A549 treated with Hydrocortisone at 1 μM for 4 hours (cell line): ENCODE measurements at places on chromosomes 7 and 10. TPM values are rescaled to one million over a fixed set of nuclear protein-coding genes. Genes with fewer than 3 reads are reported as not detected.

The DPYSL4 gene
- total RNA-seq = 16.8 to 20.1 TPM (median 19.7 TPM) in 5 replicates

The PON1 gene
- total RNA-seq = 0.78 to 1.3 TPM (median 1.1 TPM) in 5 replicates

The C10orf62 gene
- 0.10 to 0.16 TPM in 2 of 5 replicates, not detected in the others for total RNA-seq

The NKX2-3 gene
- 0.05 TPM in 1 of 5 replicates, not detected in the others for total RNA-seq
